GM03348 (cell line): ENCODE measurements at places on chromosomes 1 and 21.
A peak's percentile ranks its signal among the peaks of the same experiment; 100 is the strongest.

- DNase-seq: no peak
These were observed 50.8 kb upstream of the POU3F1 start for GRCh38 chr1:38097284-38097898.

DNA sequence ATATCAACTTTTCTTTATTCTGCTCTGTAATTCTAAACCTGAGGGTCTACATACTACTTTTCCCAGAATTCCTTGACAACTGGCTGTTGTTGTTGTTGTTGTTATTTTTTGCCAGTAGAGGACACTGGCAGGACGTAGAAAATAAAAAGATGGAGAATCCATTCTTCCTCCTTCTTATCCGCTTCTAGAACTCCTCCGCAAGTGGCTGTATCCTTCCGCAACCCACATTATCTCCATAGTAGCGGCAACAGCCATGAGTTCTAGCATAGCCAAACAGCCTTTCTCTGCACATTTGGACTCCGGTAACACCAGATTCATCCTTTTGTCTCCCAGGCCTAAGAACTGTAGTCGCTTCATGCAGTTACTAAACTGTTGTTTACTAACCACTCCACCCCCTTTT is 91.1 kb upstream of the CACHD1 start:
- DNase-seq: no peak

- DNase-seq: no peak
These were observed 9.0 kb upstream of the GPR153 start for GRCh38 chr1:6269720-6270400.

- no peak for DNase-seq
These were observed 1532.7 kb upstream of the TPTE start for GRCh38 chr21:8988696-8989095.

DNA sequence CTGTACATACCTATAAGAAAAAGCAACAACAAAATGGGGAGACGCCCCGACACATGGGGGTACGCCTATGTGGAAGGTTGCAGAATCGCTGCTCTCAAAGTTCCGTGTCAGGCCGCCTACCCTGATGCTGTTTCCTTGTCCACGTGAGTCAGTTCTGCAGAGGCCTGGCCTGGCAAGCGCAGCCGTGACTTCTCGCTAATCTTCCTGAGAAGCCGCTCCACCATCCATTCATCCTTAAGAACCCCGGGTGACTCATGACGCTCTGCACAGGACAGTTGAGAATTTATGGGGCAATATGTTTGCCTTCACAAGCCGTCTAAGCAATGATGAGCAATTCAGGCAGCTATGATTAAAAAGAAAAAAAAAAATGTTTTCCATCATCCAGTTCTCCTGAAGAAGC is 122.3 kb upstream of the TMPRSS2 start:
- peak; percentile 91 for DNase-seq

DNA sequence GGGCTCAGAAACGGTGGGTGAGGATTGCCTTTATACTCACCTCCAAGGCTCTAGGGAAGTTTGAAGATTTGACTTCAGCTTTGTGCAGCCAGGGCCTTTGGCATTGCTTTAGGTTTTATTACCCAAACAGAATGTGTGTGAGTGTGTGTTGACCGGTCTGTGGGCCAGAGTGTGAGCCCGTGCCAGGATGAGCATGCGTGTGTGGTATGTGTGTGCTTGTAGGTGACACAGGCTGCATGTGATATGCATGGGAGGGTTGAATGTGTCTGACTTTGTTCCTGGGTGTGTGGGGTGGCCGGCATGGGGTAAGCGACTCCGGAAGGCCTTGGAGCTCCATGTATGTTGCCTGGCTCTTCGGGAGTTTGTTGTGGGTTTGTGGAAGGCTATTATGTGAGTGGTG is 160.5 kb downstream of the FOXD2 start:
- no peak for DNase-seq

DNA sequence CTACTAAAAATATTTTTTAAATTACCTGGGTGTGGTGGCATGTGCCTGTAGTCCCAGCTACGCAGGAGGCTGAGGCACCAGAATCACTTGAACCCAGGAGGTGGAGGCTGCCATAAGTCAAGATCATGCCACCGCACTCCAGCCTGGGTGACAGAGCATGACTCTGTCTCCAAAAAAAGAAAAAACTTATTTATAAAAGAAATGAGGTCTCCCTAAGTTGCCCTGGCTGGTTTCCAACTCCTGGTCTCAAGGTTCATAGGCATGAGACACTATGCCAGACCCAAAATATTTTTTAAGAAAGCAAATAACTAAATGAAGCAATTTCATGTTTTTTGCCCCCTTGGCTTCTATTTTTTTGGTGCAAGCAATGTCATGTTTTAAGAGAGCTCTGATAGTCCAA is 32.9 kb downstream of the EIF4G3 start:
- no peak for DNase-seq

- no peak for DNase-seq
These were observed 18.2 kb downstream of the DNAJC11 start for GRCh38 chr1:6683434-6683833.

DNA sequence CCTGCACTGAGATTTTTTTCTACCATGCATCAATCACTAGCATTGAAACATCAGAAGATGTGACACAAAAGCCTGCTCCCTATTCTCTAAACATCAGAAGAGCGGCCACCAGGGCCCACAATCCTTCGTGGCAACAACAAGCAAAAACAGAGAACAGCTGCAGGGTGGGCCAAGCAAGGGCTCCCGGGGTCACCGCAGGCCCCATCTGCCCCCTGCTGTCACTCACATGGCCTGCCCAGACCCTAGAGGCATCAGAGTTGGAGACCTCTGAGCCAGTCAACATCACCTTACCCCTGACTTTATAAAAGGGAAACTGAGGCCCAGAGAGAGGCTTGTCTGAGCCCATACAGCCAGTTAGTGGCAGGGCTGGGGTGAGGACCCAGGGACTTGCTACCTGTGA is 1.8 kb downstream of the LAPTM5 start:
- no peak for DNase-seq

DNA sequence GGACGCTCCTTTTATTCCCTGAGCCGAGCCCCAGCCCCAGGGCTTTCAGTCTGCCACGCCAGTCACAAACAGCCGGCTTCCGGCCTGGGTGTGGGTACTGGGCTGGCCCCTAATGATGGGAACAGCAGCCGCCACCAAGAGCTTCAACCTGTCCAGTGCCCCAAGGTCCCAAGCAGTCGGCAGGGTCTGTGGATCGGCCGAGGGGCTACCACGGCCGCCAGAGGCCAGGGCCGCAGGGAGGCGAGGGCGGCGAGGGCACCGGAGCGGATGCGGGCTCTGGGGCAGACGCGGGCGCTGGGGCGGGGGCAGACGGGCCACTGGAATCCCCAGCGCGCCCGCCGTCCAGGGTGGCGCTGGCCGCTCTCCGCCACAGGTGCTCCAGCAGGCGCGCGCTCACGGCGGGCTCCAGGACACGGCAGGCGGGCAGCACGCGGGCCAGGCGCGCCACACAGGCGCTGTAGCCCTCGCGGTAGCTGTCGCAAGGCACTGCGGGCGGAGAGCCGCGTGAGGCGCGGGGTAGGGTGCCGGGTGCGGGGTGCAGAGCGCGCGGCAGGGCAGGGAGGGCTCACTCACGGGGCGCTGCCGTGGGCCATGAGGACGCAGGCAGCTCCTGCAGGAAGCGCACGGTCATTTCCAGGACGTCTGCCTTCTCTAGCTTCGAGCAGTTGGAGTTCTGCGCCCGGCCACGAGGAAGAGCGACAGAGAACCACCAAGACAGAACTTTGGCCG is 887 bp downstream of the HES2 start:
- no peak for DNase-seq

GRCh38 chr1:198156111-198156744 is 570 bp upstream of the NEK7 start:
- peak; percentile 69 for DNase-seq
